NCI-H524 (cell line): ENCODE measurements at places on chromosomes 3 and 15.

DNA sequence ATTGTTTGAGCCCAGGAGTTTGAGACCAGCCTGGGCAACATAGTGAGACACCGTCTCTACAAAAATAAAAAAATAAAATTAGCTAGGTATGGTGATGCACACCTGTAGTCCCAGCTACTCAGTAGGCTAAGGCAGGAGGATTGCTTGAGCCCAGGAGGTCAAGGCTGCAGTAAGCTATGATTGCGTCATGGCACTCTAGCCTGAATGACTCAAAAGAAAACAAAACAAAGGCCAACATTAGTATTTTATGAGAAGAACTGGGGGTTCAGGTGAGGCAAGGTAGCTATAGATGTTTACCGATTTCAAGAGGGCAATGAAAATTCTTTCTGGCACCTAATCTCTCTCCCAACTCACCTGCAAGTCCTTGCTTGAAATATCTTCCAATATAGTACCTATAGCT, 77.2 kb downstream of the GREM1 start:
- no peak for DNase-seq

- peak; percentile 79 for DNase-seq
Measured at GRCh38 chr15:31295658-31296057, 31.0 kb upstream of the KLF13 start.

GRCh38 chr15:36921484-36922091, 178.8 kb downstream of the MEIS2 start:
- no peak for DNase-seq

DNA sequence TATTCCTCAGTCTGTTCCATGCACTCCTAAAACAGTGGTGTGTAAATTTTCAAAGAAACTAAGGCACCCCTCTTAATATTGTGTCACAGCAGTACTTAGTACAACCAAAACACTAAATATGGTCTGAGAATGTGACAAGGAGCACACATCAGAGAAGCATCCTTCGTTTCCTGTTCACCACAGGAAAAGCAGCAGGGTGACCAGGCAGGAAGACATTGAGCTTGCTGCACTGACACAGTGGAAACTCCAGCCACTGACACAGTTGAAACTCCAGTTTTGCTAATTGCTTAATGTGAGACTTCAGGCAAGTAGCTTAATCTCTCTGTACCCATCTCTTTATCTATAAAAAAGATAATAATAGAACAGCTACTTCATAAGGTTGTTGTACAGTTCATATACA, 353.0 kb upstream of the RORA start:
- DNase-seq = no peak

GRCh38 chr3:139357899-139358298, 14.1 kb downstream of the MRPS22 start:
- DNase-seq = no peak

DNA sequence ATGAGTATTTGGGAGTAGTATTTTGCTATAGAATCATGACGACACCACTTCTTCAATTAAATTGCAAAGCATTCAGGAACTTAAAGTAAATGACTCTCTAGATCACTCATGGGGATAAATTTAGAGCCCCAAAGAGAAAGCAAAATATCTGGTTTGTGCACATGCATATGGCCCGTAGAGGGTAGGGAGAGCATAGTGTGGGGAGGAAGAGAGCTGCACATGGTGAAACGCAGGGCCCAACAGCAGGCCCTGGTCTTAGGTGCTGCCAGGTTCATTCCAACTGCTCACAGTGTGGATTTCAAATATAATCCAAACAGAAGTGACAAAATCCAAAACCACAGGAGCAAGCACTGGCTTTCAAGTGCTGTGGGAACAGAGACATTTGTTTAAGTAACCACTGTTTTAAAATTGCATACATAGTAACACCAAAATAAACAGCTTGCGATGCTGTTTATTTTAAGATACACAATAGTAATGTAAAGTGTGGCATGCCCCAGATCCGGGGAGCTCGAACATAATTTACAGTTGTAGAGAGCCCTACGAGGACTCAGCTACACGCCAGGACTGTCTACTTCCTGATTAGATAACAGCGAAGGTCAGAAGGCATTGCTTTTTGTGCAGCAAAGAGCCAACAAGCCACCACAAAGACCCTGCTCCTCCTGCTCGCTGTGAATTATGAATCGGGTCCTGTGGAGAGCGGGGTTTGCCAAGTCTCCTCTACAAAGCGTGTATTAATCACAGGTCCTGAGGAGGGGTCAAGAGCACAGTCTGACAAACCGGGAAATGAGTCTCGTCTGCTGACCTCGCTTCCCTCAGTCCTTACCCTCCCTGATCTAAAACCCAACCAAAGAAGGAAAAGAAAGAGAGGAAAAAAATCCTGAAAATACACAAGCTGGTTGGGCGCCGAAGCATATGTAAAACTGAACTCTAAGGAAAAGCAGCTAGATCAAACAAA, 80.6 kb downstream of the MEIS2 start:
- DNase-seq = no peak

- no peak for DNase-seq
Measured at GRCh38 chr3:155070932-155071387, 9.2 kb upstream of the MME start.
